ENCODE measurements at places on chromosomes 13 and 19. TPM values are rescaled to one million over a fixed set of nuclear protein-coding genes. Genes with fewer than 3 reads are reported as not detected.

The SLC6A16 gene
- 0.07 TPM for total RNA-seq

The NMRK2 gene
- not detected for total RNA-seq

The TNFAIP8L1 gene
- 18.9 TPM for total RNA-seq

The ADM5 gene
- total RNA-seq, result 1.1 TPM

- peak; percentile 70 for DNase-seq
Measured at GRCh38 chr19:50204811-50205675, 1.6 kb downstream of the MYH14 start.

DNA sequence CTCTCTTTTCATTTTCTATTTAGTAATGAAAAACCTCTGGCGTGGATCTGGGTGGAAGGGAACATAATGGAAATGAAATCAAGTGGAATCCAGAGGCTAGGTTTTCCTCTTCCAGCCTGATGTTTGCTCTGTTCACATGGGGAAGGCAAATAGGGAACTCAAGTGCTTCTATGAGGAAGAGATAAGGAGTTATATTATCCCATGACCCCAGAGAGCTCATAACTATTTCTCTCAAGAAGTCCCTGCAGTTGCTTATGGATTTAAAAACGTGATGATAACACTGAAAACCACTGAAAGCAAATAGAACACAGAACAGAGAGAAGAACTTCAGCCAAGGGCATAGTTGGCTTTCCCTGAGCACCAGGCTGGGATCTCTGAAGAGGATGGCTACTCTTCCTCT, 157.8 kb downstream of the B3GLCT start:
- DNase-seq, result no peak

DNA sequence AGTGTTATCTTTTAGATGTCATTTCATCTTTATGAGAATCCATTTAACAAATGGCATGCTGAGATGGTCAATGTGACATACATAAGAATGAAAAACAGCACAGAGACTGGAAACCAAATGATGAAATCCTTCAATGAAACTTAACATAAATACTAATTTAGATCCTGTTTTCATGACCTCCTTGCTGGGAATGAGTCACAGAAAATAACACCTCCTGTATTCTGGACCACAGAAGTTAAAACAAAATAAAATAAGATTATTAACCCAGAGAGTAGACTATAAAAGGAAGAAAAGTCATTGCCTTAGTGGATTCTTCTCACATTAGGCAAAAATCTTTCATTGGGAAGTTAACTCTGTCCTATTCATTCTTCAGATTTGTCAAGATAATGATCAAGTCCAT, 1.6 kb downstream of the DIAPH3 start:
- no peak for DNase-seq

DNA sequence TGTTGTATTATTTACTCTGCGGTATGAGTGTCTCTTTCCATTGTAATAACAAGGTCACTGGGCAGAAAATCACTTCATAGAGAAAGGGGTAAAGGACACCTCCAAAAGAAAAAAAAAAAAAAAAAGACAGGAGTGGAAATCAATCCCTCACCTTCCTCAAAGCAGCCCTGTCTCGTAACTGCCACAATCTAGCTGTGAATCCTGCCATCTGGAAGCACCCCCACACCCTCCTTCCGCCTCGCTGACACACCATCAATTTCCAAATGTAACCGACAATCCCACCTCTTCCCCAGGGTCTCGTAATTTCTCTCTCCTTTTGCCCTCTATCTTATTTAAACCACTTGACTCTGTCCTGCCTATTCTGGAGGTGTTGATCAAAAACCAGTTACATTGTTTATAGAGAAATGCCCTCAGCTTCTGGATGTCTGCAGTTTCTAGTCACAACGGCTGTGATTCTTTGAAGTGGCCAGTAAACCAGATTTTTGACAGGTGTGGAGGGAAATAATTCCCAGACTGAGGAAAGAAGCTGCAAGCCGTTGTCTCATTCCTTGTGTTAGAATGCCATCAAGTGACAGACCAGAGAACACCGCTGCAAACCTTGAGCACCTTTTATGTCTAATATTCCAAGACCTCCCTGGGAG, 9.1 kb upstream of the POP4 start:
- DNase-seq, result peak; percentile 9

DNA sequence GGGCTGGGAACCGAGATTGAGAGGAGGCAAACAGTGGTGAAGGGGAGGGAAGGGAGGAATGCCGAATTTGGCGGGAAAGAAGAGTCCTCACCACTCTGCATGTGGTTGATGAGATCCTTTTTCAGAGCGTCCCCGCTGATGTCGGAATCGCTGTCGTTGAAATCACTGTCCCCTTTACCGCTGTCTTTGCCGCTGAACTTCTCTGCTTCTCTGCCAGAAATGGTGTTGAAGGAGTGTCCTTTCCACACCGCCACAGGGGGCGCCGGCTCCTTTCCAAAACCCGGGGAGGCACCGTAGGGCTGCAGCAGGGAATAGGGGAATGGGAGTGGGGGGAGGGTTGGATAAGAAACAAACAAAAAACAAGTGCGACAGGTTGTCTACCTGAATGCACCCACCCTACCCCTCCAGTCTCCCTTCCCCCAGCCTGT, 3.1 kb downstream of the PCDH8 start:
- DNase-seq, result no peak

DNA sequence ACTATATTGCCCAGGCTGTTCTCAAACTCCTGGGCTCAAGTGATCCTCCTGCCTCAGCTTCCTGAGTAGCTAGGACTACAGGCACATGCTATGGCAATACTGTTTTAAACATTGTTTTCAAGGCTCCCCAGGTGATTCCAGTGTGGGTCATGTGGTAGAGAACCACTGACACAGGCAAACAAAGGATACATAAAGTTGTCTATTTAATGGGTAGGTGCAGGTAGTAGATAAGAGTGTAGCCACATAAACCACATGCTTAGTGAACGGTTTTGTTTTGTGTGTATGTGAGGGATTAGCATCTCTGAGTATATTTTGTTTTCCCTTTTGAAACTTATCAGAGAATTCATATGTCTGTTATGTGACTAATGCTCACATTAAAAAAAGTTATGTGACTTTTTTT, 36.7 kb downstream of the USPL1 start:
- no peak for DNase-seq

DNA sequence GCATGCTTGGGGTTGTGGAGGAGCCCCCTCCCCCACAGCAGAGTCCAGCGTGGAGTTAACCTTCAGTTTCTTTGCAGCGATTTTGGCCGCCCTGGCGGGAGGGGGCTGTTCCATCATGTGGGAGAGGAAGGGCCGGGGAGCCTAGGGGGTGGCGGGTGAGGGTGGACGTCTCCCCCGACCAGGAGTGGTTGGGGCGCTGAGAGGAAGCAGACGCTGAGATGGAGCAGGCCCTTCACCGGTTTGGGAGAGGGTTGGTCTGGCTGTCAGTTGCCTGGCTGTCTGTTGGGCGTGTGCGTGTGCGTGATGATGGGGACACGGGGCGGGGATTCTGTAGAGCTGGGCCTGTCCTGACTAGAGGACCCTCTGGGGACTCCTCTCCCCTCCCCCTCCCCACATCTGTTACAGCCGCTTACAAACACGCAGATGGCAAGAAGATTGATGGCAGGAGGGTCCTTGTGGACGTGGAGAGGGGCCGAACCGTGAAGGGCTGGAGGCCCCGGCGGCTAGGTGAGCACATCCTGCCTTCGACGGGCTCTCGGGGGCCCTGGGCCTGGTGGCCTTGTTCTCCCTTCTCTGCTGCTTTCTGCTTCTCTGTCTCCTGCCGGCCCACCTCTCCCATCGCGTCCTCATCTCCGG, 9.8 kb upstream of the LIN7B start:
- DNase-seq, result no peak

DNA sequence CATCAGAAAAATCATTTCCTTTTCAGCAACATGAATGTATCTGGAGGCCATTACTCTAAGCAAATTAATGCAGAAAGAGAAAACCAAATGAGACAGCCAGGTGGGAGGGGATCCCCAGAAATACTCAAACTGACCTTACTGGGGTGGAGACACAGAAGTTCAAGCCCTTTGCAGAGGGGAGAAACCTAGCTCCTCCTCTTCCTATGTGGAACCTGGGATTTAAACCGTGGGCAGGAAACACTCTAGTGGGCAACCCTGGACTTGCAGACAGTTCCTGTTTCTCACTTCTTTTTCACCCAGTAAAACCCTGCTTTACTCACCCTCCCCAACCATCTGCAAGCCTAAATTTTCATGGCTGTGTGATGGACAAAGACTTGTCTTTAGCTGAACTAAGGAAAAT, 61.3 kb downstream of the SLITRK6 start:
- DNase-seq, result no peak

DNA sequence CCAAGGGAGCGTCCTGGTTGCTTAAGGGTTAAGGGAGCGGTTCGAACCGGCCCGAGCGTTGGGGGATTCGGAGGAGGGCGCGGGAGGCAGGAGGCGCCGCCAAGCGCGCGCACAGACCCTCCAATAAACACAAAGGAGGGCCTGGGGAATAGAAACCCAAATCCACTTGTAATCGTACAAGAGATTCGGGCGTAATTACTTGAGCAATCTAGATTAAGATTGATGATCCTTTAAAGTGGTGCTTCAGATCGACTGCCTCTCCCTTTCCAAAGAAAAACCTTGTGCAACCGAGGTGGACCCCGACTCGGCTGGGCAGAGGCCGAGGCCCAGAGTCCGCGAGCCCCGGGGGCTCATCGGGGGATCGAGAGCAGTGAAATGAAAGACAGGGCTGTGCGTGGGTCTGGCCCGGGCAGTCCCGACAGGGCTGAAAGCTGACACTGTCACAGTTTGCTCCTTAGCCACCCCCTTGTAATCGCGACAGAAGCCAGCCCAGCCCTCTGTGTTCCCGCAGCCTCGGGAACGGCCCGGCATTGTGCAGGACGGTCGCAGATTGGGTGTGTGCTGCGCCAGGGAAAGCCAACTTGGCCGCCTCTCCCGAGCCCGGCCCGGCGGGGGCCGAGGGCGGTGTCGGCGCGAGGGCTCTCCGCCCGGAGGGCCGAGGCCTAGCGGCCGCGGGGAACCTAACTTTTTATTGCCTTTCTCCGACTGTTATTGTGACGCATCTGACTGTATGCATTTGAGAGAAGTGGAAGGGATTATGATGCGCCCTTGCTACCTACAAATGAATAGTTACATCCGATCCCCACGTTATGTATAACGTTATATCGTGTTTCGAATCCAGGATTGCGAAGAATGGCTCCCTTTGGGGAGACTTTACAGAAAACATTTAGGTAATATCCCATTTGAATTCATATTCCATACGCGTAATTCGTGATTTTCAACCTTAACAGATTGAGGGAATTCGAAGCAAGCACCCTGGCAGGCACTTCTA, 5.5 kb downstream of the MAB21L1 start:
- DNase-seq, result no peak

- no peak for DNase-seq
Measured at GRCh38 chr19:6185835-6186834, 50.7 kb downstream of the ACSBG2 start.

DNA sequence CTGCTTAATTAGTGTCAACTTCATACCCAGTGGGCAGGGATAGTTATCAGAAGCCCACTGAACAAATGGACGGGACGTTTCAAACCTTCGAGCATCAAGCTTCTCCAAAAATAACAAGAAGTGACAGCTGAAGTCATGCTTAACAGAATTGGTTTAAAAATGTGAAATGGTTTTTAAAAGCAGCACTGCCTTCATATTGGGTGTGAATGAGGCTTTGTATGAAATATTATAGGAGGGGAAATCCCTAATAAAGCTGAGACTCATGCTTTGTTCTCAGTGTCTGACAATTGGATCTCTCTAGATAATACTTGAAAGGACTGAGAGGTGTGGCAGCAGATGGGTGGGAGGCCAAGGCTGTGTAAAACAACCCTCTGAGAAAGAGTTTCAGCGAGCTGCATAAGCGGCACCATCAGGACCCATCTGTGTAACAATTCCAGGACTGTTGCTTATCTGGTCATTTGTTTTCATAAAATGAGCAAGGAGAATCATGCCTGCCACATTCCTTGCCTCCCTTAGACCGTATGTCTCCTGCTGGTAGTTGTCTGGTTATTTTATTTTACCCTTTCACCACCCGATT, 667.7 kb downstream of the DIAPH3 start:
- no peak for DNase-seq

GRCh38 chr13:80655778-80656511, 315.0 kb upstream of the SPRY2 start:
- DNase-seq, result no peak

DNA sequence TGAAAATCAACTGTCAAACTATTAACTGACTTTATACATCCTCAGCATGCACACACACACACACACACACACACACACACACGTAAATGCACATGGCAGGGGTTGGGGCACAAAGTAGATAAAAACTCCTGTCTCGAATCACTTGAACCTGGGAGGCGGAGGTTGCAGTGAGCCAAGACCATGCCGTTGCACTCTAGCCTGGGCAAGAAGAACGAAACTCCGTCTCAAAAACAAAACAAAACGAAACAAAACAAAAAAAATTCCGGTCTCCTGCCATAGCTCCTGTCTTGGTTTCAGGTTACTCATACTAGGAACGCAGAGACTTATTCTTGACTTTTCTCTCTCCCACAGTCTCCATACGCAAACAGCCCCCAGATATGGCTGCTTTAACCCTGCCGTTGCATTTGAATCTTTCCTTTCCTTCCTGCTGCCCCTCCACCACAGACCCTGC, 148.9 kb downstream of the SHISA2 start:
- DNase-seq, result no peak

DNA sequence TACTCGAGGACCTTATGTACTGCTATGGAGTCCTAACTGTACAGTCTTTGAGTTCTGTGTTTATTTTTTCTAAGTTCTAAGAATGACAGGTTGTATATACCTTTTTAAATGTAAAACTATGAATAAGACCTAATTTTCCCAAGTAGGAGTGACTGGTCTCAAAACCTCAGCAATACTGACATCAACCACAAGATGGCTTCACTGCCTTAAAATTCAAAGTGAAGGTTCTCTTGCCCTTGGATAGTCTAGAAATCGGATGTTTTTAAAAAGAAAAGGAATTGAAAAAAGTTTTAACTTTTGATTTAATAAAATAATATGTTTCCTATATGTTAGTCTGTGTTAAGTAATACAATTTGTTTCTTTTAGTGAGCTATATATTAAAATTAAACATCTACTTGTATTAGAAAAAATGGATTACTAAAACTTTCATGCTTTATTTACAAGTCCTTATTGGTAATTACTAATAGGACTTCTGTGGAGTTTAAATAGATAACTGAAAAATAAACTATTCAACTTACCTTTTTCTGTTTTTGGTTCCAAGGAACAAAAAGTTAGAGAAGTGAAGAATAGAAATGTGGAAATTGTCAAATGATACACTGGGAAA, 52.0 kb downstream of the TDRD3 start:
- peak; percentile 31 for DNase-seq
